ENCODE measurements at places on chromosomes 2 and 18.
A peak's percentile ranks its signal among the peaks of the same experiment; 100 is the strongest.

DNA sequence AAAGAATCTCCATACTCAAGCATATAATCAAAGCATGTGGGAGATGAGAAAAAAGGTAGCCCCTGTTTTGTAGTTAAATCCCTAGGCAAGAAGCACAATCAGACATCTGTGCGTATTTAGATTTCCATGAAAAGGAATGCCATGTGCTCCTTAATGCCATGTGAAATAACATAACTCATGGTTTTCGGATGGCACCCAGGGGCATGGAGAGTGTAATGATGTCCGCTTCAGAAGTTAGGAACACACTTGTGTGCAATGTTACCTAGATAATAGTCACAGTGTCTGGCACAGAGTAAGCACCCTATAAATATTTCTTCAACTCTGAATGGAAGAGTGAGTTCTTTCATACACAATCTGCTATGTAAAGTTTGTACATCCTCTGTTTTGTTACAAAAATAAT lies 197.0 kb downstream of the NCKAP5 start:
- no peak for DNase-seq

GRCh38 chr2:222862106-222862908 lies 1.5 kb downstream of the ACSL3 start:
- no peak for DNase-seq

- DNase-seq = no peak
Observed at GRCh38 chr2:196513796-196514526, 125.6 kb upstream of the CCDC150 start.

DNA sequence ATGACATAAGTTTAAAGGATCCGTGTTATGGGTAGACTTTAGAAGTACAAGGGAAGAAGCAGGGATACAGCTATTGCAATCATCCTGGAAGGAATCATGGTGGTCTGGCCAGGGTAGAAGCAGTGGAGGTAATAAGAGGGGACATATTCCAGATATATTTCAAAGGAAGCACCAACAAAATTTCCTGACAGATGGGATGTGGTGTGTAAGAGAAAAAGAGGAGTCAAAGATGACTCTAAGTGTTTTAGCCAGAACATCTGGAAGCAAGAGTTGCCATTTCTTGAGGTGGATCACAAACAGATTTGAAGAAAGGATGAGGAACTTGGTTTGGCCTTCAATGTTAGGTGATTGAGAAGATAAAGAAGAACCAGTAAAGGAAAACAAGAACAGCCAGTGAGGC lies 133.1 kb upstream of the CTAGE1 start:
- DNase-seq = no peak

- no peak for DNase-seq
Observed at GRCh38 chr2:69253611-69254301, 133.3 kb downstream of the GFPT1 start.

- no peak for DNase-seq
Observed at GRCh38 chr18:70907673-70908072, 618.8 kb downstream of the SOCS6 start.

DNA sequence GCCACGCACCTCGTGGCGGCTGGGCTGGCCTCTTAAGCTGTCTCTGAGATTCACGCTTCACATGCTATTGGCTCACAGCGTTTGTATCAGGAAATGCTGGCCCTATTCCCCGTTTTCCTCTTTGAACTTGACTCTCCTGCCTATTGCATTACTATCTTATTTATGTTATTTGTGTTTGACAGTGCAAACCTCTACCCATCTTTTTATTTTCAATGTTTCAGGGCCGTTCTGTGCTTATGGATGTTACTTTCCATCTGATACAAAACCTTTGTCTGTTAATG lies 149.9 kb upstream of the TWIST2 start:
- DNase-seq = no peak

DNA sequence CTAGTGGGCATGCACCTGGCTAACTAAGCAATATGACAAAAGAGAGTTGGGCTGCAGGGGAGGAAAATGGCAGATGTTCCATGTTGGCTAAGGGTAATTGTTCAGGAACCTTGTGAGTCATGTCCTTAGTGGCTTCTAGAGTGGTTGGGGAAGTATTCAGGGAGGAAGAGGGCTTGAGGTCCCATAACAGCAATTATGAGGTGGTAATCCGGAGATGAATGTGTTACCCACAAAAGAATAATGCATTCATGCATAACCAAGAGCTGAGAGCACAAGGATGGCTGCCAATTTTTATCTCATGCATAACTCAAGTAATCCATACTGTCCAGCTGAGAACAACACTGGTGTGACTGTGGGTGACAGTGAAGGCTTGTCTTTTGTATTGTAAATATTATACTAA lies 42.9 kb downstream of the TMEFF2 start:
- DNase-seq = no peak

DNA sequence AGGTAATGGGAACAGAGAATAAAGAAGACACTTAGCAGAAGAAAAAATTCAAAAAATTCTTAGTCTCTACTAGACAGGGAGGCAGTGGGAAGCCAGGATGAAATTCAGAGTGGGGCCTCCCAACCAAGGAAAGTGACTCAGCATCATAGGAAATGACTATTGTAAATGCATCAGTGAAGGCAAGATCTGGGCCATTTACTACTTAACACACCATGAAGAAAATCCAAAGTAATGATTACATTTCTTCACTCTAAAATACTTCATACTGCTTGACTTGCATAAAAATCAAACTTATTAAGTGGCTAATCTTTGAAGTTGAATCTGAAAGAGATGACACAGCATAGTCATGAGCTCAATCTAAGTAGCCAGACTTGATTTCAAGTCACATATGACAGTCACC lies 405.8 kb upstream of the SLC39A10 start:
- no peak for DNase-seq

GRCh38 chr2:146048141-146048540 lies 1528.2 kb upstream of the ZEB2 start:
- DNase-seq = no peak

- no peak for DNase-seq
Observed at GRCh38 chr2:149906886-149907285, 319.3 kb upstream of the MMADHC start.

DNA sequence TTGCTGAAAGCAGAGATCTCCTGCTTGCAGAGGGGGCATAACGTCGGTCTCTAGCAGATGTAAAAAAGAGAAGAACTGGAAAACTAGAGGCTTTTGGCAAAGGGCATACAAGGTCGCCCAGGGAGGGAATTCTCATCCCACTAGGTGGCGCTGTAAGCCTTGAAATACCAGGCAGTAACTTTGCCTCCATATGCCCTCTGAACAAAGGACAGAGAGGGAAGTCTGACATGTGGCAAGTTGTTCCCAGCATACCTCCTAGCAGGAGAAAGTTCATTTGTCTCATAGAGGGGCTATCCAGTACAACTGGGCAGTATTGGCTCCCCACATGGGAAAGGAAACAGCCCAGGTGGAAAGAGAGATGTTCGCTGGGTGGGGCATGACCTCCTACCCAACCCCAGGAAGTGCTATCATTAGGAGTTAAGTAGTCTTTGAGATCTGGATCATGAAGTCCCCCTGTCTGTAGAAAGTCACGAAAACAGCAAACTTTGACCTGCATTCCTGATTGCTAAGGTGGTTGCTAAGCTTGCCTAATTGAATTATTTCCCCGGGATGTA lies 39.9 kb downstream of the STK17B start:
- peak; percentile 21 for DNase-seq

Measured in stimulated activated CD8-positive, alpha-beta memory T cell treated with anti-CD3 and anti-CD28 coated beads, Interleukin-12 subunit alpha, Interleukin-12 subunit beta, amount 100 ng/mL, for 4 hours (primary cell).